ENCODE measurements at places on chromosomes 6 and 20.
A peak's percentile ranks its signal among the peaks of the same experiment; 100 is the strongest.

DNA sequence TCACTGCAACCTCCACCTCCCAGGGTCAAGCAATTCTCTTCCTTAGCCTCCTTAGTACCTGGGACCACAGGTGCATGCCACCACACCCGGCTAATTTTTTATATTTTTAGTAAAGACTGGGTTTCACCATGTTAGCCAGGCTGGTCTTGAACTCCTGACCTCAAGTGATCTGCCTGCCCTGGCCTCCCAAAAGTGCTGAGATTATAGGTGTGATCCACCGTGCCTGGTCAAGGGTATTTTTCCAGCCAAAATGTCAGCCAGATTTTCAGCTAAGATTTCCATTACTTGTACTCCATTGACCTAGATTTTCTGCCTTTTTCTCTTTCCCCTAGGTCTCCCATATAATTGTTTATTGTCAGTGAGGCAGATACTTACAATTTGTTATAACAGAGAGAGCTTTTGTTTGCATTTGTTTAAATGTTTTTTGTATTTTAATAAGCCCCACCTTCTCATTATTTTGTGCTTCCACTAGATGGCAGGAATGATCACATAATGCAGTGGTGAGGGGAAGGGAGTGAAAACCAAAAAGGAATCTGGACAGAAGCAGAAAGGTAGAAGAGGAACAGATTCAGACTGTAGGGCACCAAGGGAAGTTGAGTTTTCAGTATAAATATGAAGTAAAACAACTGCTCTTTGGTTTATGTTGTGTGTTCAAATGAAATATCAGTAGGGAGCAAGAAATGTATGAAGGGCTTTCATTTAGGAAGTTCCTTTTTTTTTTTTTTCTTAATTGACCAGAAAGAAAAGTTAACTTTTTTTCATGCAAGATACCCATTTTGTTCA is 29.7 kb downstream of the RPF2 start:
- peak; percentile 14 for DNase-seq

GRCh38 chr6:165034271-165034741 is 275.1 kb downstream of the C6orf118 start:
- no peak for DNase-seq

DNA sequence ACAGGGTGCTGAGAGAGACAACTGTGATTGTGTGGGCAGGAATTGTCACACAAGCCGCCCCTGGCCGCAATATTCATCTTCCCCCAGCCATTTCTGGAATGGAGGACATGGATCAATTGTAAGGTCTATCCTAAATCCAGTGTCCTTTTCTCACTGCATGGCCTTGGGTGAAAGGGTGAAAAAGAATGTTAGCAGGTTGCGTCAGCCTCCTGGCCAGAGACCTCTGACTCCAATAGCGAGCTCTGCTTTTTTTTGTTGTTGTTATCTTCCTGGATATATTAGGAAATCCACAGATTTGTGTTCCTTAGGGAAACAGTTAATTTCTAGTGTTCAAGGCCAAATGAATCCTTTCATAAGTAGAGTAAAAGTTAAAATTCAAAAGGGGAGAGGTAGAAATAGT is 47.1 kb upstream of the CD83 start:
- no peak for DNase-seq

DNA sequence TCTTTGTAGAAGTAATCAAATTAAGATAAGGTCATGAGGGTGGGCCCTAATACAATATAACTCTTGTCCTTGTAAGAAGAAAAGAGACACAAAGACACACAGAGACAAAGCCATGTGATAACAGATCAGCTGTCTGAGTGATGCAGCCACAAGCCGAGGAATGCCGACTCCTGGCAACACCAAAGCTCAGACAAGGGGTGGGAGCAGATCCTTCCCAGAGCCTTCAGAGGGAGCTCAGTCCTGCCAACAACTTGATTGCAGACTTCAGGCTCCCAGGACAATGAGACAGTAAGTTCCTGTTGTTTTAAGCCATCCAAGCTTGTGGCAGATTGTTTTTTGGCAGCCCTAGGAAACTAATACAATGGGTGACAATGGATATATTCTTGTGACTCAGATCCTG is 325.0 kb upstream of the AGPAT4 start:
- DNase-seq: no peak

DNA sequence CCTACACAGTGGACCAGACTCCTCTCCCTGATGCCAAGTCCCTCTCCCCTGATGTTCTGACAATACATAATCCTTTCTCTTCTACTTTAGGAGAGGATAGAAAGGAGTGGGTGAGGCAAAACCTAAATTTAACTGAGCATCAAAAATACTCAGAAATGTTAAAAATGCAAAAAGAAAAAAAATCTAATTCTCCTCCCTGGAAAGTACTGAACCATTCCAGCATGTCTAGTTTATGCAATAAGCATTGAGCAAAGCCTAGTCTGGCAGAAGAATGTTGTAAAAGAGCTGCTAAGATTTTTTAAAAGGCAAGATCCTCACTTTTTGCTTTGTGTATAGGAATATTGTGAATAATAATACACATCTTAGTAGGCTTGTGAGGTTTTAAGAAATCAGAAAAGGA is 116.6 kb upstream of the STXBP5 start:
- DNase-seq: no peak

DNA sequence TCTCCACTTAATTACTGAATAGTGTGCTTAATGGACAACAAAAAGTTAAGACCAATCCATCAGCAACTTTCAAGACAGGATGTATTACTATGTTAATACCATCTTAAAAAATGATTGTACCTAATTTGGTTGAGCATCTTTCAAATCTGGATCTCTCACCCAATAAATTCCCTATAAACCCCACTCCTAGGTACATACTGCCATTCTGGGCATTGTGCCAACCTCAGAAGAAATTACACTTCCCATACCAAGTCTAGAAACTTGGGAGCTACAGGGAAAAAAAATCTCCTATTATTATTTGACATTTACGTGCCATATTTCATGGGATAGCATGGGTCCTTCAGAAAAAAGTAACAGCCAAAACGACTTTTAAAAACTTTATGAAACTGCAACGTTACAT is 5.1 kb downstream of the SYNCRIP start:
- DNase-seq: no peak

DNA sequence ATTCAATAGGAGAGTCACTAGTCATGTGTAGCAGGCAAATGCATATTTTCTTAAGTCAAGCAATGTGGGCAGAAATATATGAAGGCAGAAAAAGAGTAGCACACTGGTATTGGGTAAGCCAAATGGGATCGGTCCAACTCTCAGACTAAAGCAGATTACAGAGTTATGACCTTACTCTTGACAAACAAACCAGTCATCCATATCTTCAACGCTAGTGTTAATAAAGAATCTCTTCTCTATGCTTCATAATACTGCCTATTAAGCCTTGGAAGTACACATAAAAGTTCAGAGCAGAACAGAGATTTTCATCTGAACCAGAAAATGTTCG is 320.2 kb upstream of the JARID2 start:
- DNase-seq: no peak

DNA sequence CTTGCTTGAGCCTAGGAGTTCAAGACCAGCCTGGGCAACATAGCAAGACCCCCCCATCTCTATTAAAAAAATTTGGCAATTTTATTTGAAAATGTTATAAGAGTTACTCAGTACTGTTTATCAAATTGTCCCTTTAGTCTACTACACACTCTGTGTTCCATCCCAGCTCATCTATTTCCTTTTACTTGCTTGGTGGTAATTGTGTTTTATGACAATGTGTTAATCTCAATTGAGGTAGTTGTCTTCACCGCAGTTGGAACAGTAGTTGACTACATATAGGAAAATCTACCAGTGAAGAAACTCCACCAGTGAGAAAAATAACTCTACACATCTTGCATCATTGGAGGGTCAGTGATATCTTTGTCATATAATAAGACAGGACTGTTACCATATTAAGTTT is 8.0 kb downstream of the NCOA3 start:
- no peak for DNase-seq

DNA sequence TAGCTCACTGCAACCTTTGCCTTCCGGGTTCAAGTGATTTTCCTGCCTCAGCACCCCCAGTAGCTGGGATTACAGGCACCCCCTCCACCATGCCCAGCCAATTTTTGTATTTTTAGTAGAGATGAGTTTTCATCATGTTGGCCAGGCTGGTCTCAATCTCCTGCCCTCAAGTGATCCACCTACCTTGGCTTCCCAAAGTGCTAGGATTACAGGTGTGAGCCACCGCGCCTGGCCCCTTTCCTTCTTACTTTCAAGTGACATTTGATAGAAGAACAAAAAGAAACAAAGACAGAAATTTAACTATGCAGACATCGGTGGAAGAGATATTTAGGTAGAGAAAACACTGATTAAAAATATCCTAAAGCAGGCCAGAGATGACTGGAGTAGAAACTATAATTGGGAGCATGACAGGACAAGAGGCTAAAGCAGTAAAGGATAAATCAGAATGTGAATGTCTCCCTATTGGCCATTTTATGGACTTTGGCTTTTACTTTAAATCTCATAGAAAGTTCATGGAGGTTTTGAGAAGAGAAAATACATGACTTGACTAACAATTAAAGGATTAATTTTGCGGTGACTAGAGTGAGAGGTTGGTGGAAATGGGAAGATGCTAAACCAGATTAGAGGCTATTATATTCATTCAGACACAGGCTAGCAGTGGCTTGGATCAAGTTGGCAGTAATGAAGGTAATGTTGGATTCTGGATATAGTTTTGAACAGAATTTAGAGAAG is 2.2 kb upstream of the EYS start:
- no peak for DNase-seq

GRCh38 chr6:56227071-56227879 is 20.1 kb downstream of the COL21A1 start:
- DNase-seq: peak; percentile 84

GRCh38 chr20:57346477-57346876 is 4.6 kb upstream of the RAE1 start:
- peak; percentile 42 for DNase-seq

- DNase-seq: no peak
These were observed 603.8 kb downstream of the PRKN start for GRCh38 chr6:162123797-162124196.

- no peak for DNase-seq
These were observed 295.9 kb upstream of the FERMT1 start for GRCh38 chr20:6418732-6419131.

- no peak for DNase-seq
These were observed 15.5 kb downstream of the NOL4L start for GRCh38 chr20:32569380-32570305.
